ENCODE measurements at places on chromosomes 12 and 14. TPM values are rescaled to one million over a fixed set of nuclear protein-coding genes. Genes with fewer than 3 reads are reported as not detected.

DNA sequence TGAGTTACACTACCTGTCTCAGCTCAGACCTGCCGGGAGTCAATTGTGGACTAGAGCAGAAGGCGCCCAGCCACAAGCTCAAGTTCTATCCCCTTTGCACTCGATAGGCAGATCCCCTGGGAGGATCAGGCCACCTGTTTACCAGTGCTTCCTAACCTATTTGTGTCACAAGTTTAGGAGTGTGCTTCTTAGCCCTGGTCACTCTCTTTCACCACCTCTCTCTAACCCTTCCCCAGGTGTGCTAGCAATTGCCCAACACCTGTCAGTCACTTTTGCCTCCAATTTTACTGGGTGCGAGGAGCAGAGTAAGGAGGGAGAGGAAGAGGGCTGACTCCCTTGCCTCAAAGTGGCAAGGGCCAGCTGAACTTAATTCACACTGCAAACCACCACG is 745 bp upstream of the NAA30 start:
- no peak for DNase-seq

The FSCB gene
- total RNA-seq, result not detected

The OR6C6 gene
- total RNA-seq, result not detected

The TRHDE gene
- total RNA-seq, result 3.8 TPM

DNA sequence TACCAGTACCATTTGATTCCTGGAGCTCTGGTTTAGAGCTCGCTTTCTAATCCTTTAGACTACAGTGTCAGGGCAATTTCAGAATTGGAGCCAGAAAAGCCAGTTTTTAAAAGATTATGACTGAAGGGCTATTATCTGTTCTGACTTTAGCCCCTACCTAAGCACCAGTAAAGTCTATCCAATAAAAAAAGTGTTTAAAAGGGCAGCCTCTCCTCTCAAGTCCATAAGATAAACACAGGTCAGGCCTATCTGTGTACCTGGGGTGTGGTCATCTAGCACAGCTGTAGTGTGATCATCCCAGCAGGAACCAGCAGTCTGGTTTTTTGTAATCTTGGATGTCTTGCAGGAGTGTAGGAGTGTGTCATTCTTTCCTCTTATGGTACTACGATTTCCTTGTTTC is 6.6 kb downstream of the APPL2 start:
- no peak for DNase-seq

GRCh38 chr14:33992274-33993007 is 41.6 kb upstream of the EGLN3 start:
- DNase-seq, result no peak

All from sigmoid colon (tissue), 7 donors.